GM23338 (cell line): ENCODE measurements at places on chromosomes 12 and 14. TPM values are rescaled to one million over a fixed set of nuclear protein-coding genes. Genes with fewer than 3 reads are reported as not detected.

KCNMB4 gene
- total RNA-seq: 14.7 and 18.0 TPM in 2 replicates

TAMALIN gene
- total RNA-seq: 3.0 and 3.5 TPM in 2 replicates

TMEM30B gene
- 12.8 and 22.9 TPM in 2 replicates for total RNA-seq

SYNDIG1L gene
- total RNA-seq: 1.6 and 2.1 TPM in 2 replicates

SYT1 gene
- 37.9 and 48.7 TPM in 2 replicates for total RNA-seq

TTC9 gene
- 29.2 and 34.2 TPM in 2 replicates for total RNA-seq

GUCY2C gene
- total RNA-seq: 1.9 and 3.1 TPM in 2 replicates

ASIC1 gene
- total RNA-seq: 1.5 and 1.6 TPM in 2 replicates

MYH7 gene
- total RNA-seq: not detected in 2 replicates

DNA sequence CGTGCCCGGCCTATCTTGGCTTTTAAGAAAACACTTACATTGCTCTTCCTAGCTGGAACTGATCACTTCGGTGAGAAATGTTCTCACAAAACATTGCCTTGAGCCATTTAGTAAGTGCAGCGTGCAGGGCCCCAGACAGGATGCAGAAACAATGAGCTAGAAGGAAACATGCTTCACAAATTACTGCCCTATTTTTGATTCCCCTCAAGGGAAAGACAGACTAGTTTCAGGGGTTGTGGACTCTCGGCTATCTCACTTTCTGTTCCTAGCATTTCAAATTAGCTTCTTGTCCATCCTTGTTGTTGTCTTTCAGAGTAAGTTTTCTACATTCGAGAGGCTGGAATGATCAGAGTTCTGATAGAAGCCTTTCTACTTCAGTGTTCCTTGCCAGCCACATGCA is 21.6 kb downstream of the TGFB3 start:
- no peaks in the 10 kb centered on the region for H3K36me3 ChIP-seq
- no peak overlapping the region for H3K4me3 ChIP-seq

GRCh38 chr12:110330544-110330943 is 49.5 kb downstream of the ATP2A2 start:
- H3K4me3 ChIP-seq: no peak overlapping the region
- peaks cover 80% of the 10 kb centered on the region for H3K36me3 ChIP-seq
- no peaks in the 10 kb centered on the region for H3K4me1 ChIP-seq
- no peaks in the 10 kb centered on the region for H3K27me3 ChIP-seq
- H3K27ac ChIP-seq: peak overlapping the region; percentile 78

DNA sequence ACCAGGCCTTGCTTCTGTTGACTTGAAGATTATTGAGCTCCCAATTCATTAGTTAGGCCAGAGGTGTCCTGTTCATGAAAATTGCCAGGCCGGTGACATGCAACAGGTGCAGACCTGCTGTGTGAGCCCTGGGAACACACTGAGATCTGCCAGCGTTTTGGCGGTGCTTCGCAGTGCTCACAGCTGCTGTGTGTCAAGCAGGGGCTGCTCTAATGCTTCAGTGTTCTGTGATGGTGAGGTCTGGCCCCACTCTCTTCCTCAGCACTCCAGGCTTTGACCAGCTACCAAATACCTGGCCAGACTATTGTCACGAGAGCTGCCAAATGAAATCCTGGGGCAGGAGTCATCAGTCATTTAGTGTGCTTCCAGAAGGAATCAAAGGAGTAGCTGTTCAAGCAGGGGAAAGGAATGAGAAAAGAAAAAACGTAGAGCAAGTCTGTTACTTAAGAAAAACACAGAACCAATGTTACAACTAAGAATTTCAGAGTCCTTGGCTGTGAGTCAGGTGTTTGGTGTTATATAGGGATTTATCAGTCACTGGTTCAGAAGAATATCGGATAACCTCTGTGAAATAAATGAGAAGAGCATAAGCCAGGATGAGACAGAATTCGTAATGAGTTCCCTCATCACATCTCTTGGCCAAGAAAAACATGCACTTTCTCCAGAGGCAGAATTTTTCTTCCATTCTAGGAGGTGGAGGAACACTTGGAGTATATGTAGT is 150.8 kb downstream of the FBXL14 start:
- peaks cover 9% of the 10 kb centered on the region; the same call in 1 of the 2 replicates for H3K4me1 ChIP-seq
- no peaks in the 10 kb centered on the region for H3K36me3 ChIP-seq
- H3K4me3 ChIP-seq: no peak overlapping the region
- H3K27ac ChIP-seq: 0 out of 2 replicates have a peak overlapping the region, but pooled peaks have one; percentile 45

DNA sequence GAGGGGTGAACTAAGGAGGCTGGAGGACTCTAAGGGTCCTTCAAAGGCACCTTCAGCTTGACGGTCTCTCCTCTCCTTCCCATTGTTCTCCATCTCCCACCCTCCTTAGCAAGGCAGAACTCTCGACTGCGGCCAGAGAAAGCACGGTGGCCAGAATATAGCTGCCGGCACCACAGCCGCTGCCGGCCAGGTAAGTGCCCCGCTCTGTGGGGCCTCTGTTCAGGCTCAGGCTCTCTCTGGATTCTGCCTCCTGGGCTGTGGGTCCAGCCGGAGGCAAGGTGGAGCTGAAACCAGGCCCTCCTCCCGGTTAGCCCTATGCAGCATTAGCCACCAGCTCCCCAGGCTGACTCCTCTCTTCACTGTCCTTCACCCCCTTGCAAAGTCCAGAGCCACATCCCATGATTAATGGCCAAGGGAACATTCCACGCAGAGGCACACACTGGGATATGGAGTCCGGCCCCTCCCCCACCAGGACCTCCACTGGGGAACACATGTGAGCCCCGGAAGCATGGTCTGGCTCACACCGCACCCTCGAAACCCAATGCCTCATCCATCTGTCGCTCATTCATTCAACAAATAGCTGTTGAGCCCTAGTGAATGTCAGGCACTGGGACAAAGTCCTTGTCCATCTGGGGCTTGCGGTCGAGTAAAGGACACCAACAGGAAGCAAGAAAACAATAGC is 25.2 kb downstream of the LTBP2 start:
- no peaks in the 10 kb centered on the region for H3K4me1 ChIP-seq
- no peak overlapping the region for H3K27ac ChIP-seq
- H3K27me3 ChIP-seq: no peaks in the 10 kb centered on the region
- no peak overlapping the region for H3K4me3 ChIP-seq

GRCh38 chr12:31362759-31363415 is 36.9 kb upstream of the SINHCAF start:
- H3K4me3 ChIP-seq: peak overlapping the region; percentile 24; the same call in 1 of the 2 replicates
- peaks cover 21% of the 10 kb centered on the region for H3K4me1 ChIP-seq
- peak; percentile 66 for DNase-seq
- no peaks in the 10 kb centered on the region for H3K27me3 ChIP-seq

DNA sequence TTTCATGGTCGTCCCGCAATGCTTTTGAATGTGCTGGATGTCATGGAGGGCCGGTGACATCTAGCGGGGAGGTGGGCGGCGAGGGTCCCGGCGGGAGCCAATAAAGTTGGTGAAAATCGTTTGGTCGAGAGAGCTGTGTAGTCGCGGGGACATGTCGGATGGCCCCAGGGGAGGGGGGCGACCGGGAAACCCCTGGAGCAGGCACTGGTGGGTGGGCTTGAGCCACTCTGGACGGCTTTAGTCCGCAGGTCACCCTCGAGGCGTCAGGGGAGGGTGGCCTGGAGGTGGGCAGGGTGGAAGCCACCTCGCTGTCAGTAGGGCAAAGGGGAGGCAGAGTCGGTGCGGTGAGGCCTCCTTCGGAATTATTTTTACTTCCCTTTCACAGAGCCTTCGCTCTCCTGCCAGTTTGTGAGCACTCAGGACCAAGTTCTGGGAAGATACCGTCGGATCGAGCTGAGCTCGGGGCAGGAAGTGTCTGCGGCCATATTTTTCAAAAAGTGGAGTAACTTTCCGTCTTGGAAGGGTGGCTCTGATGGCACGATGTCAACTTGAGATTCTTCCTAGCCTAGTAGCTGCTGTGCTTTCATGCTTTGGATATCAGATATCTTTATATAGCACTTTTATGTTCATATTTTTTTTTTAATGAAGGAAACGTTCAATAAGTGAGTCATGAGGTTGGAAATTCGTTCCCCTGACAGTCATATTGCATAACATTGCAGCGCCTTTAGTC is 28.2 kb downstream of the WBP11 start:
- no peaks in the 10 kb centered on the region for H3K27me3 ChIP-seq
- peak; percentile 40 for DNase-seq
- peak overlapping the region; percentile 73 for H3K4me3 ChIP-seq
- peaks cover 28% of the 10 kb centered on the region for H3K4me1 ChIP-seq

- H3K4me3 ChIP-seq: no peak overlapping the region
- H3K4me1 ChIP-seq: no peaks in the 10 kb centered on the region; the same call in 1 of the 2 replicates
- no peak overlapping the region for H3K27ac ChIP-seq
These were observed 255.3 kb upstream of the GARIN6 start for GRCh38 chr12:99392091-99392850.

DNA sequence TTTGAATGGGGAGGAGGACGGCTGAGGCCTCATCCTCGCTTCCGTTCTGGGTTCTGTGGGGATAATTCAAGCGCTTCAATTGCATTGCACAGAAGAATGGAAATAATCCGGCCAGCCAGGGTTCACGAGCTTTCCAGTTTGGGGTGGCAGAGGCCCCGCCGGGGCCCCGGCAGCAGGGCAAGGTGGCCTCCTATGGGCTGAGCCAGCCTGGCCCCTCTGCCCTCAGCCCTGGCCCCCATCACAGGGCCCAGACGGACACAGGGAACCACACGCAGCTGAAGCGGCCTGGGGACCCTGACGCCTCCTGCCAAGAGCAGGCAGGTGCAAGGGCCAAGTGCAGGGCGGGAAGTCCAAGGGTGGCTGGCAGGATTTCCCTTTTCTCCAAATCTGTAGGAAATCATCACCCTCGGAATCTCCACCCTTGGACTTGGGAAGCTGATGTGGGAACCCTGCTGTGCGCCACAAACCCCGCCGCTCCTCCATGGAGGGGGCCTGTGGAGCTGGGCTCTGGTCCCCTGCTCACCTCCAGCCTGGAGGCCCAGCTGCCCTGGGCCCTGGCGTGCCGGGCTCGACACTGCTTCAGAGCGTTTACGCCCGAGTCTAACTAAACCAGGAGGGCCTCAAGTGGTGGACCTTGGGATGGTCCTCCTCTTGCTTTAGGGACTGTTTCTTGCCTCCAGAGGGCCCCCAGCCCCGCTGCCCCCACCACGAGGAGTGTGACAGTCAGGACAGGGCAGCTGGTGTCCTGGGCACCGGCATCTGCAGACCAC is 78.4 kb downstream of the MOK start:
- H3K4me3 ChIP-seq: no peak overlapping the region
- H3K27me3 ChIP-seq: no peaks in the 10 kb centered on the region
- H3K36me3 ChIP-seq: no peaks in the 10 kb centered on the region
- H3K27ac ChIP-seq: no peak overlapping the region

GRCh38 chr14:80390906-80391305 is 179.6 kb upstream of the DIO2 start:
- peak; percentile 57 for DNase-seq
- H3K36me3 ChIP-seq: no peaks in the 10 kb centered on the region
- H3K4me3 ChIP-seq: no peak overlapping the region
- H3K4me1 ChIP-seq: no peaks in the 10 kb centered on the region

GRCh38 chr14:101891471-101891870 is 72.9 kb upstream of the DYNC1H1 start:
- H3K27me3 ChIP-seq: no peaks in the 10 kb centered on the region
- no peak overlapping the region for H3K4me3 ChIP-seq
- DNase-seq: no peak
- H3K4me1 ChIP-seq: no peaks in the 10 kb centered on the region

DNA sequence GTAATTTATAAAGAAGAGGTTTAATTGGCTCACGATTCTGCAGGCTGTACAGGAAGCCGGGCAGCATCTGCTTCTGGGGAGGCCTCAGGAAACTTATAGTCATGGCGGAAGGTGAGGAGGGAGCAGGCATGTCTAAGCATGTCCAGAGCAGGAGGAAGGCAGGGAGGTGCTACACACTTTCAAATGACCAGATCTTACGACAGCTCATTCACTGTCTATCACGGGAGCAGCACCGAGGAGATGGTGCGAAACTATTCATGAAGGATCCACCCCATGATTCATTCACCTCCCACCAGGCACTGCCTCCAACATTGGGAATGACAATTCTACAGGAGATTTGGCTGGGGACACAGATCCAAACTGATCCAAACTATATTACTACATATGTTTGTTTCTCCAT is 10.0 kb downstream of the SFSWAP start:
- no peak overlapping the region for H3K4me3 ChIP-seq
- H3K27ac ChIP-seq: peak overlapping the region; percentile 34
- H3K4me1 ChIP-seq: peaks cover 36% of the 10 kb centered on the region
- DNase-seq: no peak

GRCh38 chr12:4261655-4262054 is 11.9 kb upstream of the CCND2 start:
- H3K36me3 ChIP-seq: no peaks in the 10 kb centered on the region
- H3K27me3 ChIP-seq: peaks cover under 1% of the 10 kb centered on the region; the same call in 1 of the 2 replicates

- H3K4me3 ChIP-seq: no peak overlapping the region; the same call in 1 of the 2 replicates
- no peak overlapping the region for H3K27ac ChIP-seq
- no peak for DNase-seq
- H3K36me3 ChIP-seq: no peaks in the 10 kb centered on the region; the same call in 1 of the 2 replicates
These were observed 3.8 kb downstream of the SOAT2 start for GRCh38 chr12:53107122-53107521.

DNA sequence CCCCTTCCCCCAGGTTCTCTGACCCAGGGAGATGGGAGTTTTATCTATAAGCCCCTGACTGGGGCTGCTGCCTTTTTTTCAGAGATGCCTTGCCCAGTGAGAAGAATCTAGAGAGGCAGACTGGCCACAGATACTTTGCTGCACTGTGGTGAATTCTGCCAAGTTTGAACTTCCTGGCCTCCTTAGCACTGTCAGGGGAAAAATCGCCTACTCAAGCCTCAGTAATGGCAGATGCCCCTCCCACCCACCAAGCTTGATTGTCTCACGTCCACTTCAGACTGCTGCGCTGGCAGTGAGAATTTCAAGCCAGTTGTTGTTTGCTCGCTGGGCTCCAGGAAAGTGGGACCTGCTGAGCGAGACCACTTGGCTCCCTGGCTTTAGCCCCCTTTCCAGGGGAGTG is 31.7 kb downstream of the KLRK1 start:
- H3K4me1 ChIP-seq: peaks cover 25% of the 10 kb centered on the region
- H3K4me3 ChIP-seq: no peak overlapping the region
- no peaks in the 10 kb centered on the region for H3K36me3 ChIP-seq
- no peaks in the 10 kb centered on the region for H3K27me3 ChIP-seq

DNA sequence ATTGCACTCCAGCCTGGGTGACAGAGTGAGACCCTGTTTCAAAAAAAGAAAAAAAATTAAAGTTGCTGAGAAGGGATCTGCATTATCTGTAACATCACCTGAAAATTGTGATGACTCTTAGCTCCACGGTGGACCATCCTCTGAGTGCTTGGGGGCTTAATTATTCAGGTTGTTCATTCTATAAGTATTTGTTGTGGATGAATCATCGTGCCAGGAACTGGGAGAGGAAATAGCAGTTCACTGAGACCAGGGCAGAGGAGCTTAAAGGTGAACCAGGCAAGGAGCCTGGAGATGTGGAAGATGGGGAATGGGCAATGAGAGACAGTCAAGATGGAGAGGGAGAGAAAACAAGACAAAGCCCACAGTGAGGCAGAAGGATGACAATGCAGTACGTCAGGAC is 25.5 kb upstream of the GSC start:
- no peaks in the 10 kb centered on the region for H3K36me3 ChIP-seq
- no peaks in the 10 kb centered on the region for H3K4me1 ChIP-seq
- no peak overlapping the region for H3K27ac ChIP-seq
- H3K27me3 ChIP-seq: no peaks in the 10 kb centered on the region
- no peak overlapping the region for H3K4me3 ChIP-seq

- no peaks in the 10 kb centered on the region for H3K27me3 ChIP-seq
- no peaks in the 10 kb centered on the region for H3K36me3 ChIP-seq
- DNase-seq: peak; percentile 65
- H3K4me1 ChIP-seq: peaks cover 15% of the 10 kb centered on the region
- H3K27ac ChIP-seq: no peak overlapping the region
These were observed 85.2 kb upstream of the MAX start for GRCh38 chr14:65187421-65188049.
